ENCODE measurements at places on chromosomes 13 and 19.

DNA sequence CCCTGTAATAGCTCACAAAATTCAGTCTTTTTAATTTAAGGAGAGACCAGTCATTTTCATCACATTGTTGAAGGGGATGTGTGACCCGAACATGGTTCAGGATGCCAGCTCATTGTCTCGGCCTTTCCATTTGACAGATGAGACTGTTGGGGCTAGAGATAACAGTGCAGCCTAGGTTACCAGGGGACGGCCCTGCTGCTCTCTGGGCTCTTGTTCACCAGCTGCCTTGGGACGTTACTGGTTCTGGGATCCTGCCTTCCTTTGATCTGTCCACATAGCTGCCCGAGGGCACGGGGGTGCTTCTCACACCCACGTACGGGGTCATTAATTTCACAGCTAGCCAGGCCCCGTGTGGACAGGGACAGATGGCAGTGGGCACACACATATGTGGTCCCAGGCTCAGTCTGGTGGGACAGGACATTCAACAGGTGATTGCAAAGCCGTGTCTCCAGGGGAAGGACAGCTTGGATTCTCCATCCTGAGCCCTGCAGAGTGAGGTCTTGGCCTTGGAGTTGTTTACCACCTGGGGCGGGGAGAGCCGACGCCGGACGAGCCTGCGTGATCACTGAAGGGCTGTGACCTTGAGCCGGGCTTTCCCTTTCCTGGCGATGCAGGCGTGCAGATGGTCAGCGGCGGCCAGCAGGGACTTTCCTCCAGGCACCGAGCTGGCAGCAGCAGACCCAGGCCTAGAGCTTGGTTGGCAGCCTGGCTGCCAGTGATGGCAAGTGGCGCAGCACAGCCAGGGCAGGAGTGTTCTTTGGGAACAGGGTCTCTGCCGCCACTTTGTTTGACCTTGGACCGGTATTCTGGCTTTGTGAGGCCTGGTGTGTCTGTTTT, 26.7 kb upstream of the NPAS1 start:
- DNase-seq = no peak

DNA sequence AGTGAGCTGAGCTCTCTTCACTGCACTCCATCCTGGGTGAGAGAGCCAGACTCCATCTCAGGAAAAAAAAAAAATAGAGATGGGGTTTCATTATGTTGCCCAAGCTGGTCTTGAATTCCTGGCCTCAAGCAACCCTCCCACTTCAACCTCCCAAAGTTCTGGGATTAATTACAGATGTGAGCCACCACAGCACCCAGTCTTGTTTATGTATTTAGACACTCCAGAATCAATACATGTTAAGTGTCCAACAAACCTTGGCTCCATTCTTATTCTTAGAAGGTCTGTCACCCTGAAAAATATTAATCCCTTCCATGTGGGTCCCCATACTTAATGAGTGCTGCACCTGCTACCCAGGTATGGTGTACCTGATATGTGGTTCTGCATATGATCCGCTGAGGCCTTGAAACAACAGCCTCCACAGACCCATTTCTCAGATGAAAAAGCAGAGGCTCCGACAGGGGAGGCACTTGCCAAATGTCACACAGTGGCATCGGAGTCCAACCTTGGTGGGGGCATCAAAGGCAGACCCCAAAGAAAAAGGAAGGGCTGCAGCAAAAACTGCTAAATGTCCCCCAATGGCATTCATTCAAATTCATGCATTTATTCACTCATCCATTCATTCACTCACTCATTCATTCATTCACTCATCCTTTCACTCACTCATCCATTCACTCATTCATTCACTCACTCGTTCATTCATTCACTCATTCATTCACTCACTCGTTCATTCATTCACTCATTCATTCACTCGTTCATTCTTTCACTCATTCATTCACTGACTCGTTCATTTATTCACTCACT, 16.7 kb downstream of the TICAM1 start:
- DNase-seq = no peak

GRCh38 chr13:100280681-100281080, 191.8 kb downstream of the PCCA start:
- no peak for DNase-seq

GRCh38 chr19:2476451-2477140, 669 bp downstream of the GADD45B start:
- DNase-seq = no peak

DNA sequence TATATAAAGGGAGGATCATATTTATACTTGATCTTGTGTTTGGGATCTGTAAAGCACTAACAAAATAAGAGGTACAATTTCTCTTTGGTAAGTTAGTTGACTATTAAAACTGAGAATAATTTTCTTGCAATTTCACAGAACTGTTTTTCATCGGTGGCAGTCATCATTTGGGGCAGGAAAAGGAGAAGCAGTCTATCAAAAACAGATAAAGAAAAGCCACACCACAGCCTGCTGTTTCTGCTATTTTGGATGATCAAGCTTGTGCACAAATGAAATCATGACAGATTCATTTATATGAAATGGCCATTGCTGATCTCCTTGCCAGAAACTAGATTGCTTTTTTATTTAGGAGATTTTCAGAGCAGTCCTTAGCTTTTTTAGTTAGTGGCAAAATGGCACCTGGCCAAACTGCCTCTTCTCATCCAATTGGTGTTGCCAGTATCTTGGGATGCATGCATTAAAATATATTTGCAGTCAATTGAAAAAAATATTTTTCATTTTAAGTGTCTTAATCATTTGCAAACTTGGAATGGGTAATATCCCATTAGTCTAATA, 326.0 kb downstream of the HS6ST3 start:
- DNase-seq = no peak

DNA sequence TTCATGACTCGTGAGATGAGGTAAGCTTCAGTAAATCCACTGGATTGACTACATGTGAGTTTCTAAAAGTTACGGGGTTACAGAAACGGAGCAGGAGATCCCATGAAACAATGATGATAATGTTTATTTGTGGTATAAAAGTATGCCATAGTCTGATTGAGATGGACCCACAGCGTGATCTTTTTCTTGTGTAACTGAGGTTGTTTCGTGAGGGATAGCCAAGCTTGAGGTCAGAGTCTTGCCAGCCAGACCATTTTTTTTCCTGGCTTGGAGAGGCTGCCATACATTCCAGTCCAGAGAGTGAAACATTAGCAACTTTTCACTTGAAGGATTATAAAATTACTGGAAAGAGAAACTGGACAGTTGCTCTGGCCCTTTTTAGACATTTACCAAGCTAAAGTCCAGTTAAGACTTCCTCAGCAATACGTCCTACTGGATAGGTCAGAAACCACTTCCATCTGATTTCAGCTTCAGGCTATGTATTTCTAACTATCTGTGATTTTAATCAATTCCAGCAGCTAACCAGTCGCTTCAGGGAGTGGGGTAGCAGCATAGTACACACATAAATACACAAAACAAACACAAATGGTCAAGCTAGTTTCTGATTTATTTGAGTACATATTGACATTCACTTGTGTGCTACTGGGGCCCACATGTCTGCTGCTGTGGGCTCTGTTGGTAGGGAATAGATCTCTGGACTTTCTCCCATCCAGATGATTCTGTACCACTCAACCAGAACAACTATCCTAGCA, 194.6 kb downstream of the POSTN start:
- no peak for DNase-seq

- no peak for DNase-seq
Observed at GRCh38 chr13:85661675-85662074, 137.5 kb downstream of the SLITRK6 start.

- DNase-seq = peak; percentile 98
Observed at GRCh38 chr19:39412100-39412866, at the start of gene PLEKHG2. Gene PLEKHG2, plus strand, starts transcription at chr19:39412669. Its CDS starts 1,418 bp downstream, at chr19:39414087.

GRCh38 chr13:93338906-93339305, 112.3 kb downstream of the GPC6 start:
- DNase-seq = no peak

- no peak for DNase-seq
Observed at GRCh38 chr13:66849706-66850105, 380.4 kb downstream of the PCDH9 start.

GRCh38 chr13:99709134-99709533, 207.9 kb downstream of the TM9SF2 start:
- no peak for DNase-seq

GRCh38 chr13:101474419-101474957, 22.0 kb downstream of the ITGBL1 start:
- no peak for DNase-seq

GRCh38 chr19:43469160-43469480, 3.7 kb upstream of the LYPD3 start:
- no peak for DNase-seq

GRCh38 chr13:35990196-35990595, 141.0 kb downstream of the DCLK1 start:
- DNase-seq = no peak

DNA sequence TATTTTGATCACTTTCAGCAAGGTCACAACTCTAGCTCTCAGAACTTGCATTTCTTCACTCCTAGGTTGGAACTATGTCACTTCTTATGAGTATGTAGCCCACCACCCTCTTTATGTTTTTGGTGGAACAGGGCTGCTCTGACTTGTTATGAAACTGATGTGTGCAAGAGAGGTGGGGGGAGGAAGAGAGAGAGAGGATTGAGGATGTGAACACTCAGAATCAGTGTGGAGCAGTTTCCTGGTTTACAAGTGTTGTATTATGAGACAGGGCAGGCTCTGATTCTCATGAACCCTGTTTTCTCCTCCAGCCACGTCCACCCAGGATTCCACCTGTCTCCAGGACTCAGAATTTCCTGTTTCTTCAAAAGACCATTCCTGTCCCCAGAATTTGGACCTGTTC, 16.1 kb downstream of the ZNF317 start:
- DNase-seq = no peak

- DNase-seq = no peak
Observed at GRCh38 chr19:15479391-15480345, at the start of gene PGLYRP2. Gene PGLYRP2, minus strand, starts transcription at chr19:15479501. Its CDS starts 130 bp downstream, at chr19:15479371.

- no peak for DNase-seq
Observed at GRCh38 chr13:37752146-37752545, 117.4 kb downstream of the TRPC4 start.

GRCh38 chr19:36196249-36196648, 18.2 kb downstream of the ZNF565 start:
- no peak for DNase-seq

DNA sequence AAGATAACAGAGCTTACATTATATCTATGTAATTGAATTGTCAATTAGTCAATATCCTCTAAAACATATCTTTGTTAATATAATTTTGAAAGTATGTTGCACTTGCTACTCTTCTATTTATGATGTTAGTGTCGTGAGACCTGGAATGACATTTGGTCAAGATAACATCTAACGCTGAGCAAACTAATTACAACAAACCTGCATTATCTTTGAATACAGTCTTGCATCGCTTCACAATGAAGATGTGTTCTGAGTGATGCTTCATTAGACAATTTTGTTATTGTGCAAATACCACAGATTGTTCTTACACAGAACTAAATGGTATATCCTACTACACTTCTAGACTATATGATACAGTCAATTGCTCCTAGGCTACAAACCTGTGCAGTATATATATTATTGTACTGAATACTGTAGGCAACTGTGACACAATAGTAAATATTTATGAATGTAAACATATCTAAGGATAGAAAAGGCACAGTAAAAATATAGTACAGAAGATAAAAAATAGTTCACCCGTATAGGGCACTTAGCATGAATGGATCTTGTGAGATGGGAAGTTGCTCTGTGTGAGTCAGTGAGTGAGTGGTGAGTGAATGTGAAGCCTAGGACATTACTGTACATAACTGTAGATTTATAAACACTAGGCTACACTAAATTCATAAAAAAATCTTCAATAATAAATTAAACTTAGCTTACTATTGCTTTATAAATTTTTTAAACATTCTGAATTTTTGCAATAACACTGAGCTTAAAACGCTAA, 1773.8 kb downstream of the PCDH9 start:
- DNase-seq = no peak

GRCh38 chr13:106291006-106291405, 244.5 kb downstream of the EFNB2 start:
- DNase-seq = no peak

DNA sequence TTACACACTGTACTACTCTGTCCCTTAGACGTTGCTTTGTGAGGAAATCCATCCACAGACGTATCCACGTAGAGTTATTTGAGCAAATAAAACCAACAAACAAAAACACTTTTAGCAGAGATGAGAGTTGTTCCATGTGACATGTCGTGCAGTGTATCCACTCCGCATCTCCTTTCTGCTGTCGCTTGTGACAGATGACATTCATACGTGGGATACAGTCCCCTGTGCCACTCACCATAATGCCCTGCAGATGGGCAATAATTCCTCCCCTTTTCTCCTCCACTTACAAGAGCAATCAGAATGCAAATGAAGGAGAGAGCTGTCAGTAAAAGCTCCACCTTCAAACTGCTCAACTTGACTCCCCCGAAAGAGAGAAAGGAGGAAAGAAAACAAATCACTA, 26.0 kb downstream of the IRS2 start:
- DNase-seq = no peak

Measured in HuH-7 (cell line).